ENCODE measurements at places on chromosomes 4 and X.

DNA sequence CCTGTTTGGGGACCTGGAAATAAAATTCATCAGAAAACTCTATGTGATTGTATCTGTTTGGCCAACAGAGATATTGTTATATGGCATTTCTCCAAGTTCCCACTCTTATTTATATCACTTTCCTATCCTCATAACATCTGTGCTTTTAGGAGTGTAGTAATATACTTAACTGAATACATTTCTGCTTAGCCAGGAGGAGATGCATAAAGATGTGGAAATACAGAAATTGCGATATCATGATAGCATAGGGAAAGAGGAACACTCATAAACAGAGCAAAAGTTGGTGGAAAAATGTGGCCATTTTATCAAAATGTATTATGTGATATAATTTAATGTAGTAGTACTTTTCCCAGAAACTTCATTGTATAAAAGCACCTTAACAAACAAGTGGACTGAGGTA, 46.1 kb upstream of the TSPAN7 start:
- no peak for DNase-seq

DNA sequence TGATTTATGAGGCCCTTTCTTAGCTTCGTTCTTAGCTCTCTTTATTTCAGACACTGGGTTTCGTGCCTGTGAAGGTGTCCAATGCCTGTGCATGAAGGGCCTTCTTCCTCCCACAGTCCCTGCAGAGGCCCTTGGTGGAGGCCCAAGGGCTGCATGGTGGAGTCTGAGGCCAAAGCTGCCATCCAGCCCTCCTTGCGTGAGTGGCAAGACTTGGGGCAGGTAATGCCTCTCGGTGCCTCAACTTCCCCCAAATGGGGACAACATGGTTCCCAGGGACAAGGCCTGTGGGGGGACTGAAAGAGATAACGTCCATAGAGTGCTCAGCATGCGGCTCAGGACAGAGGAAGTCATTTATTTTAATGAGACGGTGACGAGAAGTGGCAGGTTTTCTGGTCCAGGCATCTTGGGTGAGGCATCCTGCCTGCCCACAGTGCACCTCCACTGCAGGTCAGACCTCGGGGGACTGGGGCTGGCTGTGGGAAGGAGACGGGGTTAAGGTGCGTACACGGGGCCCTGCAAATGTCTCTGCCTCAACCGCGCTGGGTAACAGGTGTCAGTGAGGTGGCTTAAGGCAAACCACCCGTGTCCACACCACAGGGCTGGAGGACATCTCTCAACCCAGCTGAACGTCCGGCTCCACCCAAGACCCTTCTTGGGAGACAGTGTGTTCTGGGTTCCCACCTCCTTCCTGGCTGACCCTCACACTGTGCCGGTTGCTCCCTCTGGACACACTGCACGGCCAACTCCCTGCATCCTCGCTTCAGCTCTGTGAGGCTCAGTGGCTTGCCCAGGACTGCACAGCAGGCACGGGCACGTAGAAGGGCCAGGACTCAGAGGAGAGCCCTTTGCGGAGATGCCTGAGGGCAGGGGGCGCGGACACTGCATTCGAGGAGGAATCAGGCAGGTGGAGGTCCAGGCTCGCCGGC, 50.5 kb downstream of the PSAPL1 start:
- DNase-seq: no peak

GRCh38 chr4:96356591-96357370, 516.9 kb downstream of the PDHA2 start:
- no peak for DNase-seq

- no peak for DNase-seq
These were observed 56.6 kb downstream of the SPATA18 start for GRCh38 chr4:52107745-52108144.

GRCh38 chr4:5051278-5052203, at the start of gene STK32B:
Gene STK32B, plus strand, starts transcription at chr4:5051480.
- no peak for DNase-seq

DNA sequence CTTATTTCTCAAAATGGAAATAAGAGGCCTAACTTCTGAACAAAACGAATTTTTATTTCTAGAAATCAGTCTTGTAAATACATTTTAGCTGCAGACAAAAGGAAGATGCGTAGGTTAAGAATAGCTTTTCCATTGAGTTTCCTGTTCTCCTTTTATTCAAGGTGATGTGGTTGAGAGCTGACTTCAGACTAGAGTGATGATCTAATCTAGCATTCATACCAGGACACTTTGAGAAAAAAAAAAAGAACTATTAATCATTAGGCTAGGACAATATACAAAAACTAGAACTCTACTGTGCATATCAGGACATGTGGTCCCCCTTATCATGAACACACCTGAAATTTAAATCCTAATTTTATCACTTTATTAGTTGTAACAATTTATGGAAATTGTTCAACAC, 884.5 kb upstream of the EPHA5 start:
- no peak for DNase-seq

DNA sequence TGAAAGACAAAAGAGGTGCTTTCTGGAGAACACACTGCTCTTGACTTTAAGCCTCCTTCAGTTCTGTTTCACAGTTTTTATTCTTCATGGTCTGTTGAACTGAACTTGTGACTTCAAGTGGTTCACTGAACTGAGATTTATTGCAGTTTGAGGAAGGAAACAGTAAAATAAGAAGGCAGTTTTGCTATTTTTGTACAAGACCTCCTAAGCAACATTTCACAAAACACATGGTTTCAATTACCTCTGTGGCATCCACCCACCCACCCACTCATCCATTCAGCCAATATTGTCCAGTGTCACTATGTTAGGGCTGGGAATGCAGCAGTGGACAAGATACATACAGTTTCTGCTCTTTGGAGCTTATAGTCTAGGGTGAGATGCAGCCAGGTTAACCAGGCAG, 131.3 kb downstream of the IL1RAPL2 start:
- DNase-seq: no peak

DNA sequence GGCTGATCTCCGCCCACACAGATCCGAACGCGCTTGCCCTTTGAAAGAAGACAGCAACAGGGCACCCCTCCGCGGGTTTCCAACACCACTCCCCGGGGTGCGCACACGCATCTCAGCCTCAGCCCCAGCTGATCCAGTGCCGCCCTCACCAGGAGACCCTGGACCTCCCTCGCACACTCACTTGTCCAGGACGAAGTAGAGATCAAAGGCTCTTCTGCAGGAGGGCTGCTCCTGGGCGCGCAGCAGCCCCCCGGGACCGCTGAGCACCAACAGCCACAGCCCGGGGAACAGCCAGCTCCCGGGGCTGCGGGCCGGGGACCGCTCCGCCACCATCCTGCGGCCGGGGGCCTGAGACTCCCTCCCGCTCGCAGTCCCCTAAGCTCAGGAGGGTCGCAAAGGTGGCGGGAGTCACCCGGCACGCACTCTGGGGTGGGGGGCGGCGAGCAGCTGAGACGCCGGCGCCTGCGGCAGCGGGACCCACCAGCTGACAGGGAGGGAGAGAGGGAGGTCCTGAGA, 743 bp downstream of the ANTXR2 start:
- DNase-seq: peak; percentile 34
